B cell (primary cell): ENCODE measurements at places on chromosomes 6 and 20. TPM values are rescaled to one million over a fixed set of nuclear protein-coding genes. Genes with fewer than 3 reads are reported as not detected.

DNA sequence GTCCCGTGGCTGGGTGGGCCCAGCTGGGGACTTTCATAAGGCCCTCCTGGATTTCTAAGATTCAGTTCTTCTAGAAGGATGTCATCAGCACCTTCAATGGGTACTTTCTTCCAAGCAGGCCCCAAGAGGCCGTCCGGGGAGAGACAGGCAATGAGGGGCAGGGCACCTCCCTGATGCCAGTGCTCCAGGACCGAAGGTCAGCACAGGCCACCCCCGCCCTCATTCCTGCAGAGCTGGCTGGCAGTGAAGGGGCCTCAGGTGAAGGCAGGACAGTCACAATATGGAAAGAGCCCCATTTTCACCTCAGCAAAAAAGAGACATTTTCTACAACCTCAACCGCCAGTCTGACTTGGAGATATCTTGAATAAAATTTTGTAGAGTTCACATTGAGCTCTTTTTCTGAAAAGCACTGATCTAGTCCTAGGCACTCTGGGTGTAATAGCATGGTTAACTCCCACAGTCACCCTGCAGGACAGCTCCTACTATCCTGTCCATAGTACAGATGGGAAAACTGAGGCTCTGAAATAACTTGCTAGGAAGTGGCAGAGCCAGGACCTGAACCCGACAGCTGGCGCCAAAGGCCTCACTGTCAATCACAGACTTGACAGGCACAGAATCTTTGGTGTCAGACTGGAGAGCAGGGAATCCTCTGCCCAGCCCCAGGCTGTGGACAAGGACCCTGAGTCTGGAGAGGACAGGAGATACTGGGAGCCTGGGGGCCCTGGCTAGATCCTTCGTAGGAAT is 50.3 kb downstream of the RRBP1 start:
- DNase-seq: no peak

GRCh38 chr6:109013656-109014305 is 80.9 kb downstream of the SESN1 start:
- DNase-seq: peak; percentile 43

- DNase-seq: no peak
These were observed 167.8 kb upstream of the RIPOR2 start for GRCh38 chr6:25103603-25104002.

The C6orf132 gene
- 0.05 TPM in 1 of 2 replicates, not detected in the other for total RNA-seq

The SLX4IP gene
- 8.1 and 9.6 TPM in 2 replicates for total RNA-seq

The BNIP5 gene
- 0.10 TPM in 1 of 2 replicates, not detected in the other for total RNA-seq

GRCh38 chr6:30769088-30769852 is 24.9 kb upstream of the IER3 start:
- DNase-seq: no peak

The IL17F gene
- not detected in 2 replicates for total RNA-seq

- DNase-seq: no peak
These were observed 646.5 kb downstream of the TENT5A start for GRCh38 chr6:81105998-81106397.

The ULBP1 gene
- total RNA-seq: 0.12 and 0.19 TPM in 2 replicates

DNA sequence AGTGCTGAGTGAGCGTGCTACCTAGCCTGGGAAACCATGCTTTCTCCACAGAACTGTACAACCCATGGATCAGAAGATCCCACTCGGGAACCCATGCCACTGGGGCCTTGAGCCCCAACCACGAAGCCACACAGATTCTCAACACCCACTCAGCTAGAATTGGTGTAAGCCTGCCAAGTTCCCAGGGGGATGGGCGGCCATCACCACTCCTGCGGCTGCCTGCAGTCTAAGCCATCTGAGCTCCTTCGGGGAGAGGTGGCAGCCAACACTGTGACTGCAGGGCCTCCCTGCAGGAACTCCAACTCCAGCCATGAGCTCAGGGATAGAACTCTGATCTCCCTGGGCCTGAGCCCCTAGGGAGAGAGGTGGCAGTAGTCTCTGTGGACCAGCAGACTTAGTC is 33.6 kb upstream of the SENP6 start:
- DNase-seq: no peak

GRCh38 chr6:46655803-46656202 is 3.0 kb downstream of the SLC25A27 start:
- DNase-seq: no peak
